Esophagus muscularis mucosa (tissue), 4 donors: ENCODE measurements at places on chromosomes 16 and 17. TPM values are rescaled to one million over a fixed set of nuclear protein-coding genes. Genes with fewer than 3 reads are reported as not detected.

DNA sequence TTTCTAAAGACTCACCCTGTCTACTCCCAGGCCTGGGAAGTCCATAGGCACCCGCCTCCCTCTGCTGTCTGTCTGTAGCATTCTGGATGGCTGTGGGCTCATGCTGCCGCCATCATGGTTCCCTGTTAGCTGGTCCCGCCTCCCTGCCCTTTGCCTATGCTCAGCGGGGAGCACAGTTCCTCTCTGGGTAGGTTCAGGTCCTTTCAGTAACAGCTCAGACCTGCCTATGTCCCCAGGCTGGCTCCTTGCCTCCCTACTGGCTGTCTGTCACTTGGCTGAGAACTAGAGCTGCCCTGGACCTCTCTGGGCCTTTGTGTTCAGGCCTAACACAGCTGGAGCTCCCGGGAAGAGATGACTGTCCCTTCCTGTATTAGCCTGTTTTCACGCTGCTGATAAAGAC is 317.9 kb downstream of the SNX29 start:
- DNase-seq, result no peak

DNA sequence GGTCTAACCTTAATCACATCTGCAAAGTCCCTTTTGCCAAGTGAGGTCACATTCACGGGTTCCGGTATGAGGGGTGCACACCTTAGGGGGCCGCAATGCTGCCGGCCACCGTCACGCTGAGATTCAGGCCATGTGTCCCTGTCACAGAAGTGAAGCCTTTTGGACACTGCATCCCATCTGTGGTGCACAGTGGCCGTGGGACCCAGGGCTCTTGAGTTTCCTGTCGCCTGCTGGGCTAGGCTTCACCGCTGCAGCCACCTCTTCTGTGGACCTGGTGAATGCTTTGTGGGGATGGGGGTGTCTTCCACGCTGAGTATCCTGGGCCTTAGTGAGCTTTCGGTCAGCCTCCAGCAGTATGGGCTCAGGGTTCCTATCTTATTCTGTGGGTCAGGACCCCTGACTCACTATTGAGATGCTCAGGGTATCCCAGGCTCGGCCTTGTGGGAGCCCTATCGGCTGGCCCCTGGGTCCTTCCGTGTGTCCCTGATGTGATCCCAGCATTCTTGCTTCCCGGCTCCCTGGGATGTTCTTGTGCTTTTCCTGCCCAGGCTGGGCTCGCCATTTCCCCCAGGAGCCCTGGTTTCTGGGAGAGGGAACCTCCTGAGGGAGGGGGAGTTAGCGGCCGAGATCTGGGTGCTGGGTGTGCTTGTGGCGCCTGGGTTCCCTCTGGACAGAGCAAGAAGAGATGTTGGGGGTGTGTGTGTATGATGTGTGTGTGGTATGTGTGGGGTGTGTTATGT is 4.9 kb upstream of the SLC38A10 start:
- no peak for DNase-seq

- no peak for DNase-seq
These were observed 171.0 kb downstream of the CCDC182 start for GRCh38 chr17:57574040-57574513.

- DNase-seq, result no peak
These were observed 39.8 kb upstream of the TOM1L1 start for GRCh38 chr17:54860617-54861470.

DNA sequence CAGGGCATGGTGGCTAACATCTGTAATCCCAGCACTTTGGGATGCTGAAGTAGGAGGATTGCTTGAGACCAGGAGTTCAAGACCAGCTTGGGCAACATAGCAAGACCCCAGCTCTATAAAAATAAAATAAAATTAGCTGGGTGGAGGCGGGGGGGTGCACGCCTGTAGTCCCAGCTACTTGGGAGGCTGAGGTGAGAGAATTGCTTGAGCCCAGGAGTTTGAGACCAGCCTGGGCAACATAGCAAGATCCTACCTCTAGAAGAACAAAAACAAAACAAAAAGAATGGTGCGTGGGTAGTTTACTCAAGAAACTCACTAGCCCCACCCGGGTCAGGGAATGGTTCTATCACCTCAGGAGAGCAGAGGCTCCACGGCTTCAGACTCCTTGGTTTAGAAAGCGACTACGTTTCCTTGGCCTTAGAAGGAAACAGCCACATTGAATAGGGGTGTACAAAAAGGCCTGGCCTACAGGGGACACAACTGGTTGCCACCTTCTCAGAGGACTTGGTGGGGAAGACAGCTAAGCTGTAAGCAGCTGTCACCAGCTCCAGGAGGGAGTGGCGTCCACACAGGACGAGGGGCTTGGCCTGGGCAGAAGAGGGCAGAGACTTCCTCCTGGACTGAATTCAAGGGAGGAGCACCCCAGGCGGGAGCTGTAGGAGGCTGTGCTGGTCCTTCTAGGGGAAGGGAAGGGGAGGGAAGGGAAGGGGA is 716 bp downstream of the TK1 start:
- DNase-seq, result no peak

GRCh38 chr17:82239401-82239925 is 10.6 kb downstream of the SLC16A3 start:
- no peak for DNase-seq

GRCh38 chr17:17966399-17966798 is 5.8 kb downstream of the TOM1L2 start:
- no peak for DNase-seq

- no peak for DNase-seq
These were observed 10.2 kb upstream of the TXNDC11 start for GRCh38 chr16:11752856-11753255.

DNA sequence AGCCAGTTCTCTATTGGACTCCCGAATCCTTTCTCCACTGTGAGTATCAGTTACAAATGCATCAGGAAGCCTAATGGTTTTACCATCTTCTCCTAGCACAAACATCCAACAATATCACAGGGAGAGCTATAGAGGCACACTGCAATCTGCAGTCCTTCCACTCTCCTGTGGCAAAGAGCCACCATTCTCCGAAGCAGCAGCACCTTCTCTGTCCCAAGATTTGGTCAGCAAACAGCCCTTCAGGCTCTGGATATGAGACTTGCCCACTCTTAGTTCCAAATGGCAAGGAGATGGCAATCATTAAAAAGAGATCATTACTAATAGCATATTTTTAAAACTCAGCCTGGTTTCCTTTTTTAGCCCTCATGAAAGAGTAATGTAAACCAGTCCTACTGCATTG is 223.4 kb downstream of the HS3ST3A1 start:
- DNase-seq, result no peak

GRCh38 chr17:31673076-31673475 is 186.0 kb downstream of the COPRS start:
- DNase-seq, result no peak

GRCh38 chr16:84931506-84931905 is 79.8 kb downstream of the ZDHHC7 start:
- DNase-seq, result no peak

- no peak for DNase-seq
These were observed 96.7 kb upstream of the FAM20A start for GRCh38 chr17:68697850-68698361.

- no peak for DNase-seq
These were observed 58.0 kb downstream of the GOSR1 start for GRCh38 chr17:30534938-30535921.

- no peak for DNase-seq
These were observed 263.1 kb upstream of the PSMD7 start for GRCh38 chr16:74033441-74033995.

DNA sequence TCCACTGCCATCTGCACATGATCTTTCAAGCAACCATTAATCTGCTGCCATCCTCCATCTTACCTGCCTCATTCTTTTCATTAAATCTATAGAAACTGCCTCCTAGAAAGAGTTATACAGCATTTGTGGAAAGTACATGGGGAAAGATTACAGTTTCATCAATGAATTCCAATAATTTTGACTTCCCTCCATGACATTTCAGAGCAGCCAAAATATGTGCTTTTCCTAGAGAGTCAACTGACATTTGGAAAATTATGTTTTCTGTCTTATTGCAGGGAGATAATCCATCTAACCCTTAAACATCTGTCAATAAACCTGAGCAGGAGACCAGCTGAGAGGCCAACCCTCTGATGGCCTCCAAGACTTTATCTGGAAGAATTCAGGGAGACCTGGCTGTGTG is 147.0 kb upstream of the CDH5 start:
- no peak for DNase-seq

- DNase-seq, result no peak
These were observed 14.9 kb downstream of the SPATA32 start for GRCh38 chr17:45246861-45247428.

DNA sequence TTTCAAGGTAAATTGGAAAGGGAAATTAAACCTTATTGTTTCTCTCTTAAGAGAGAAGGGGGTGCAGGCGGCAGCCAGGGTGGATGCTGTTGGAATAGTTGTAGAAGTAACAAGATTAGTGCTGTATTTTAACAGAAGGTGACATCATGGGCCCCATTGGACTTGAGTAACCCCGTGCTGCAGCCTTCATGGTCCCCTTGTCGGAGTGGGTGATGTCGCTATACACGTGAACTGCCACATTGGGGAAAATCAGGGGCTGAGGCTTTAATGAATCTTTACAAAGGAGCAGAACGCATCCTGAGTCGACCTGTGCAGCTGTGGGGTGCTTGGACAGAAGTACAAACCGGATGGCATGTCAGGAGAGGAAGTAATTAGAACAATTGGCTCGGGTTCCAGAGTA is 3.2 kb downstream of the SNX11 start:
- DNase-seq, result no peak

- DNase-seq, result no peak
These were observed 7.1 kb downstream of the UBE2O start for GRCh38 chr17:76445697-76446448.

DNA sequence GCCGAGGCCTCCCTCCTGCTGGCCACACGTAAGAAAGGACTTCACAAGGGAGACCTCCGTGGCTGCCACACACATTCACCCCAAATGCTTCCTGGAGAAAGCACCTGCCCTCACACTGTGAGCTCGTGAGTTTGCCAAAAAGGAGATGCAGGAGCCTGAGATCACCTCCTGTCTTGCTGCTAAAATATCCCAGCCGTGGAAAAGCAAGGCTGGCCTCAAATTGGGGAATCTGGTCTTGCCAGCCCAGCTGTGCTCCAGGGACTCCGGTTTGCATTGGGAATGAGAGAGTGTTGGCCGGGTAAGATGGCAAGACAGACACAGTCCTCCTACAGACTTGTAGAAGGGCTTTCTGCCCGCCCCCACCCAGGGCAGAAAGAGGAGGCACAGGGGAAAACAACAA is 13.8 kb downstream of the RBFOX3 start:
- no peak for DNase-seq

DNA sequence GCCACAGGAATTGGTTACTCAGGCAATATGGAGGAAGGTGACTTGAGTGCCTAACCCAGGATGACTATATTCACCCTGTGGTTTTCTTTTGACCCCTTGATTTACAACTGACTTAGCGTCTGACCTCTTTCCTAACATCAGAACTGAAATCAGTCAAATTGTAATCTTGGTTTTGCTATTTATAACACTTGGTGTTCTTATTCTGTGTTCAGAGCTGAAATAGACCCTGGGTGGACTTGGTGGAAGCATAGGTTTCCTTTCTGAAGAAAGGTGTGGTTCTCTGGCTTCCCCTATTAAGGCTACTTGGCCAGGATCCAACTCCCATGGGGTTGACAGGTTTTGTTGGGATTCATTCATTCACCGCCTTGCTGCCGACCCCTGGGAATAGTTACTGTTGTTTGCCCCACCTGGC is 80.8 kb downstream of the CLEC16A start:
- DNase-seq, result no peak

DNA sequence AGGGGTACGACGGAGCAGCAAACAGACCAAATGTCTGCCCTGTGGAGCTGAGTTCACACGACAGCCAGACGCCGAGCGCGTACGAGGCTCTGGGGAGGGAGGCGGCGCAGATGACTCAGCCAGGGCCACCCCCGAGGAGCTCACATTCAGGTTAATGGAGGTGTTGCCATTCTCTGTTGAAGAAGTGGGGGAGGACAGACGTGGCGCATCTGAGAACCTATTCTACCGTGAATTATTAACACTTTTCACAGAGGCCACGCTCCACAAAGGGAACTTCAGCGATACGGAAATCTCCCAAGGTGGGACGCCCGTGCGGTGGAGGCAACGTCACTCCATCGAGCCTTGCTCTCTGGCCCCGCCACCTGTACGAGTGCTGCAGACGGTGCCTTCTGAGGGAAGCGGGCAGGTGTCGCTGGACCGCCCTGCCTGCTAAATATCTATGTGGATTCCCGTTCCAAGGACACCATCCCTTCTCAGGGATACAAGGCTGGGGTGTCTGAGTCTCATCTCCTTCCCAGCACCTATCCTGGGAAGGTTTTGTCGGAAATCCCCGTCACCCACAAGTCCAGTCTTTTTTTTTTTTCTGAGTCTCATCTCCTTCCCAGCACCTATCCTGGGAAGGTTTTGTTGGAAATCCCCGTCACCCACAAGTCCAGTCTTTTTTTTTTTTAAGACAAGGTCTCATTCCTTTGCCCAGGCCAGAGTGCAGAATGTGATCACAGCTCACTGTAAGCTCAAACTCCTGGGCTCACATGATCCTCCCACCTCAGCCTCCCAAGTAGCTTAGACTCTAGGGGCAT is 19.0 kb downstream of the ABR start:
- no peak for DNase-seq

GRCh38 chr17:77843896-77844295 is 114.6 kb upstream of the TNRC6C start:
- DNase-seq, result no peak

DNA sequence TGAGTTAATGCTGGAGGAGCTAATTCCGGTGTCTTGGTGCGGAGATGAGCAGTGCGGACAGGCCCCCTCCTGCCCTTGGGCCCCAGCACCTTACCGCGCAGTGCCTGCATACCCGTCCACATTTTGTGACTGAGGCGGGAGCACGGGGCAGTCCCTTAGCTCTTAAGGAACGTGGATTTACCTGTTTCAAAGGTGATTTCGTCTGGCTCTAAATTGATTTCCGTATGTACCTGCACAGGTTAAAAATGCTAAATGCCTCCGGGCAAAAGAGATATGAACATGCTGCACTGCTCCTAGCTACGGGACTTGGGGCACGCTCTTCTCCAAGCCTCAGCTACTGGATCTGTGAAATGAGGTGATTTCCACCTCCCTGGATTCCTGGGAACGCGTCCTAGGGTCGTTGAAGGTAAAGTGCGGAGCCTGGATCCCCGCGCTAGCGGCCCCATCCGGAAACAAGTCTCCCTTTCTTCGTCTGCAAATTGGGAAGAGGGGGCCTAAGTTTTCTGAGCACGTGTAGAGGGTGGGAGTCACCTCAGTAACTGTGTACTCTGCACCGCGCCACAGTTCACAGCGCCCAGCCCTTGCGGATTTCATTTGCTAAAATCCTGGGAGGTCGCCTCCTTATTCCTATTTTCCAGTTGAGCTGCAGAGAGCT is 669 bp upstream of the CRISPLD2 start:
- DNase-seq, result no peak

GRCh38 chr16:54977211-54977610 is 46.5 kb downstream of the IRX5 start:
- DNase-seq, result no peak

GRCh38 chr16:49701789-49702494 is 154.0 kb downstream of the ZNF423 start:
- no peak for DNase-seq

- no peak for DNase-seq
These were observed 1.3 kb downstream of the ARMC5 start for GRCh38 chr16:31460582-31461002.

The EMC8 gene
- total RNA-seq, result 26.2 TPM

The SAMD14 gene
- 1.8 TPM for total RNA-seq

The GNAO1 gene
- total RNA-seq, result 3.7 TPM

The KCNJ16 gene
- total RNA-seq, result 0.78 TPM

The KRT20 gene
- not detected for total RNA-seq

The TNFRSF13B gene
- not detected for total RNA-seq

The KRT31 gene
- not detected for total RNA-seq

The KCNJ12 gene
- total RNA-seq, result 2.1 TPM

The IFT20 gene
- total RNA-seq, result 49.1 TPM

The IRF8 gene
- 12.9 TPM for total RNA-seq
